AG20443 (cell line): ENCODE measurements at places on chromosomes 4 and X.

- DNase-seq: no peak
These were observed 57.4 kb upstream of the SORBS2 start for GRCh38 chr4:185869427-185869826.

DNA sequence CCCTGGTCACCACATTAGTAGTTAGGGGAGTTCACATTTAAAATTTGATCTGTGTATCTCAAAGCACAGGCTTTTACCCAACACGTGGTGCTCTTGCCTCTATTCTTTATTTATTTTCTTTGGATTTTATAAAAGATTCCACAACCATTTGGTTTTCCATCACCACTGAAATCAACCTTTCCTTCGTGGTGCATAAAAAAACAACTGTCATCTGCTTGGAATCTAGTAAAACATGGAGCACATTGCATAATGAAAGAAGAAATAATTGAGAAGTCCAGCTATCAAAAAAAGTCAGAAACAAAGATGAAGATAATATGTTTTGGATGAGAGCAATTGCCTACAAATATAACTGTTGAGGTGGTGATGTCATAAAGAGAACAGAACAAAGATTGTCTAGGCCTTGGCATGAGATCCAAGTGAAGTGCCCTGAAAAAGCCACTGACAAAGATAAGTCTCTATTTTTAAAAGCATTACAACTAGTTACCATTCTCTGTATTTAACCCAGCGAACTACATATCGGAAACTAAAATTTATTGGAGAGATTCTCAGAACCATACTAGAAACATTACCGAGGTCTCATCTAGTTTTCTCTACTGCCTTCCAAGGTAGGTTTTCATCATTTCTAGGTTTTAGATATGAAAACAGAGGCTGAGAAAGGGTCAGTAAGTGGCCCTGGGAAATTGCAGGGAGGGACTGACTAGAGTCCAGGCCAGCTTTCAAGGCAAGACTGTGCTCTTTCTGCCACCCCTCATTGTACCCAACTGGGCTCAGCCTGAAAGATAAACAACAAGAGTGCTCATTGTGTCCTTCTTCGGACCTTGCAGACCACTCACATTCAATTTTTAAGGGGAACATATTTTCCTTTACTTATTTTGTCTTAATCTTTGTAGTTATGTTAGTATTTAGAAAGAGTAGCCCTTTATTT is 127.3 kb downstream of the MAD2L1 start:
- DNase-seq: no peak

DNA sequence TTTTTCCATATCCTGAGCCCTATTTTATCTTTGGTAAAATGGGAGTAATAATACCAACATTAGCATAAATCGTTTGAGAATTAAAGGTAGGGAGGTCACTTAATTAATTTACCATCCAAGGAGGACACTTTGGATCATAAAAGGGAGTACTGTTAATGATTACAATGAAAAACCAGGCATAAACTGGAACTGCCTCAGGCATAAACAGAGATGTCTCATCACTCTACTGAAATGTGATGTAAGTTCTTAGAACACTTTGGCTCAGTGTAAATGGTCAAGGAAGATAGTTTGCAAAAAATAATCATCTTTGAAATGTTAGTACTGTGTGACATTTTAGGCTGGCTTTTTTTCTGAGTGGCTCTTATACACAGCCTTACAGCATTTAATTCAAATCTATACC is 268.7 kb downstream of the SLC39A8 start:
- no peak for DNase-seq

DNA sequence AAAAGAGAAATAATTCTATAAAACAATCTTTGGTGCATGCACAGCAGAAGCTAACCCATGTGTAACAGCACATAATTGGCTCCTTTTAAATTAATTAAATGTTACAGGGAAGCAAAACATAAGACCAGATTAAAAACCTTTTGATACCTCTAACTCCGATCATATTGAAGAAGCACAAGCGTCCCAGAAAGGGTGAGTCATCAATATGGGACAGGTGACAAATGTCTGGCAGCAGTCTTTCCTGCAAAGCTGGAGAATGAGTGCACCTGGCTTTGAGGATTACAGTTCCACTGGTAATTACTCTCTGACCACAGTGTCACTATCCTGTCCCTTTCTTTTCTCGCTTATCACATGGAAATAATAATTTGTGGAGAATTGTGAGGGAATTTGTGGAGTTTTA is 94.6 kb downstream of the FAM9B start:
- no peak for DNase-seq

- peak; percentile 6 for DNase-seq
These were observed 45.0 kb upstream of the MXD4 start for GRCh38 chr4:2306773-2307410.

GRCh38 chr4:88706574-88706973 is 8.9 kb upstream of the NAP1L5 start:
- peak; percentile 71 for DNase-seq

- peak; percentile 37 for DNase-seq
These were observed 99.9 kb upstream of the TENM3 start for GRCh38 chr4:182143086-182143821.

- DNase-seq: no peak
These were observed 67.4 kb upstream of the GBA3 start for GRCh38 chr4:22625311-22625710.

DNA sequence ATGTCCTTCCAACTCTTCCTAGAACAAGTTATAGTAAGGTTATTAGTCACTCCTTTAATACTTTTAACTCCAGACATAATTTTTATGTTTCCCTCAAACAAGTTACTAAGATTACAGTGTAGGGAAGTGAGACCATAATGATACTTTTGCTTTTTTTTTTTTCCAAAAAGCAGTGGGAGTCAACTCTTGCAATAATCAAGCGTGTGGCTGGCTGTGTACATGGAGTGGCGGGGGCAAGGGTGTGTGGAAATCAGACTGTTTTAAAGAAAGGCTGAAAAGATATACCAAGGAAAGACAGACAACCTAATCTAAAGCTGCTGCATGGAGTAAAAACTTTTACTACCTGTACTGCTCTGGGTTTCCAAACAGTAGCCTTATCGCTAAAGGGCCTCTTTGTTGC is 4.1 kb downstream of the NOA1 start:
- DNase-seq: no peak

DNA sequence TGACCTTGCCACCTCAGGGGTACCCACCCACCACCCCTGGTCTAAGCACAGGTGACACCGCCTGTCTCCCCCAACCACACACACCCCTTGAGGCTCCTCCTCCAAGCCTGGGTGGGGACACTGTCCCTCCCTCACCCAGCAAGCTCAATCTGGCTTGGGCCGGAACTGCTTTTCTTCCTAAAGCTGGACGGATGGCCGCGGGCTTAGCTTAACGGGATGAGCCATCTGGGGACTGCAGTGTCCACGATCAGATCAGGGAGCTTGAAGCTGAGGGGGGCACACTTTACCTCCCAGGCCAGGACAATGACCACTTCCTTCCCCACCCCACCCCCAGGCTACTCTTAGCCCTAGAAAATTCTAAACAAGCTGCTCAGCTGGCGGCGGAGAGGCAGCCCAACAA is 1.0 kb upstream of the SLC6A8 start:
- DNase-seq: no peak

DNA sequence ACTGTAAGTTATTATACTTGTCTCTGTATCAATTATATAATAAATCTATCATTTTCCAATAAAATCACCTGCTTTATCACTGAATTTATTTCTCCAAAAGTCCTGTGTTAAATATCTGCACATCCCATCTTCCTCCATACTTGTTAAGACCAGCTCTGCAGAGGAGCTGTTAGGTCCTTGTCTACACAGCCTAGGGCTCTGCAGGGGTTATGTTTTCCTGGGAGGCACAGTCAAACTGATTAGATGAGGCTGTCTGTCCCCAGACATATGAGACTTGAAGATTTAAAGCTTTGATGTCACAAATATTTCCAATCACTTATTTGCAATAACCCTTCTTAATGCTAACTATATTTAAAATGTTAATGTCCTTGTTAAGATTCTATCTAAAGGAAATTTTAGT is 446.8 kb downstream of the TRAM1L1 start:
- no peak for DNase-seq

GRCh38 chrX:138996268-138996667 is 284.8 kb upstream of the FGF13 start:
- no peak for DNase-seq
